H1 (cell line): ENCODE measurements at places on chromosomes 2 and 18. TPM values are rescaled to one million over a fixed set of nuclear protein-coding genes. Genes with fewer than 3 reads are reported as not detected.
A peak's percentile ranks its signal among the peaks of the same experiment; 100 is the strongest.

- DNase-seq, result no peak
Measured at GRCh38 chr2:51511002-51511401, 479.1 kb upstream of the NRXN1 start.

GRCh38 chr2:148103946-148104345 lies 83.1 kb downstream of the MBD5 start:
- DNase-seq, result no peak

DNA sequence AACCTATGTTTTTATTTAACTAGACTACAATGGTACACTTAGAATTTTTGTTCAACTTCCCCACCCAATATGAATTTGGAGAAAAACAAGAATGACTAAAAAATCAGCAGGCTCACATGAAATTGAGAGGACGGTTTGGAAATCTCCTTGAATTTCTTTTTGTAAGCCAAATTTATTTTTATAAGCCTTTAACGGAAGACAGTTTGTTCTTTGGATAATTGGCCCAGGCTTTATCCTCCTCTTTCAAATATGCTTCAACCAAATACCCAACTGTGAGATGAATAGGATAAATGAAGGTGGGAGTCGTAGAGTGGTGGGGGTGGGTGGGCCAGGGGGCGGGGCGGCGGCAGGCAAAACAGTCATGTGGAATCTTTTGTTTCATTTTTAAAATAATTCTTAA lies 60.6 kb downstream of the FMNL2 start:
- no peak for DNase-seq

GRCh38 chr2:233828546-233829192 lies 25.7 kb downstream of the HJURP start:
- DNase-seq, result no peak

DNA sequence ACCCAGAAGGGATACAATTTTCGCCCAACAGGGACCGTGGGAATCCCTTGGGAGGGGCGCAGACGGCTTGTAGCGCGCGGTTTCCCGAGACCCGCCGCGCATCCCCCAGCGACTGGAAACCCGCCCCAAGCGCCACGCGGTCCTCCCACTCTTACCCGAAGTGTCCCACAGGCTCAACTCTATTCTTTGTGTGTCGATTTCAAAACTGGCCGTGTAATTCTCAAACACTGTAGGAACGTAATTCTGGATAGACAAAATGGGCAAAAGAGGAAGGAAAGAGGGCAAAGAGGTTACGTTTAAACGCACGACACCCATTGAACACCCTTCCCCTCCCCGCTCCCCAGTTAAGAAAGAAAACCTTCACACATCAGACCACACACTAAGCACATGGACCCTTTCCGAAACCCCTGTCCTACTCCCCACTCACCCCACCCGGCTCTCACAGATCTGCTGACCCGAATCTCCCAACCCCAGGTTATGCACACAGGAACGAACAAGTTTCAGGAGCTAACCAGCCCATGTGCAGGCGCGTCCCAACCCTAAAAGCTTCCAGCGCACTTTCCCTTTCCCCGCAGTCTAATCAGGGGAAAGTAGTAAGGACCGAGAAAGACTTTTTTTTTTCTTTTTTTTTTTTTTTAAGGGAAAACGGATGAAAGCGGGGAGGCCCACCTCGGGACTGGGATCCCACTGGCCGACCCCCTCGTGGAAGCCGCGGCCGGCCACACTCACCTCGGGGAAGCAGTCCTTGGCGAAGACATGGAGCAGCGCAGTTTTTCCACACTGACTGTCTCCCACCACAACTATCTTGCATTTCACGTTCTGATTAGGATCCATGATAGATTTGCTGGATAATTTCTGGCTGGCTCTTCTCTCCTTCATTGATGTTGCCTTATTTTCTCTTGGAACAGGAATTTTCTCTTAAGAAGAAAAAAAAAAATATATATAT lies 655 bp downstream of the RND3 start:
- peak; percentile 62 for DNase-seq

DNA sequence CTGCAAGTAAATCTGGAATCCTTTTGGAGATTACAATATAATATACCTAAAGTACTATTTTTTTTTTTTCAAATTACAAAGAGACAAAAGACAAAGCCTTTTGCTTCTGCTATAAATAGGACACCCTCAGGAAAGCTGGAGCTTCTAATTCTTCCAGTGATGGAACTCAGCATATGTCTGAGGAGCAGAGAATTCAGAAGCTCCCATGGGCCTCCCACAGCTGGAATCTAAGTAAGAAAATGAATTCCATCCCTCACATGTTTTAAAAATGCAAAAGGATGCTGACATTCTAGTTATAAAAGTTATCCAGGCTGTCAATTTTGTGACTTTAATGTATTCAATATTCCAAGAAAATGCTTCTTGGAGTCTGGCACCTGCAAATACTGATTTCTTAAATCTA lies 571.3 kb upstream of the LRRTM4 start:
- DNase-seq, result no peak

DNA sequence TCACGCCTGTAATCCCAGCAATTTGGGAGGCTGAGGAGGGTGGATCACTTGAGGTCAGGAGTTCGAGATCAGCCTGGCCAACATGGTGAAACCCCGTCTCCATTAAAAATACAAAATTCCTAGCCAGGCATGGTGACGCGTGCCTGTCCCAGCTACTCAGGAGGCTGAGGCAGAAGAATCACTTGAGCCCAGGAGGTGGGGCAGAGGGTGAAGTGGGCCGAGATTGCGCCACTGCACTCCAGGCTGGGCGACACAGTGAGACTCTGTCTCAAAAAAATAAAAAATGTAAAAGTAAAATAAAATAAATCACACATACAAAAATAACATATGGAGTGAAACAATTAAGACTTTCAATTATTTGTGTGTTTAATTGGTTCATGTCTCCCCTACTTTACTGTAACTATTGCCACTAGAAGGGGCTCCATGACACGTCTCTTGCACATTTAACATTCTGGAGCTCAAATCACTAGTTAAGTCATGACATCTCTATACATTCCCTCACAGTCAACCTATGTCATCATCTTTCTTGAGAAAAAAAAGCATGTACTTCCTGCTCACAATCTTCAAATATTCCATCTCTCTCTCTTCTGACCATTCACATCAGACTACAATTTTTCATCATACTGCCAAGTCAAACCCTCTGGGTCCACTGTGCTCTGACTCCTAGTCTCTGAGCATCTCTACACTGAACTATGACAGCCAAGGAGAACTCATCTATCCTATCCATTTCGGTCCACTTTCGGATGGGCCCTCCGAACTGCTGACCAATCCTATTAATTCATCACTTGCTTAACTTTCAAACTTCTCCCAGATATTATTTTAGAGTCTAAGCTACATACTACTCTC lies 6.7 kb downstream of the GFPT1 start:
- no peak for DNase-seq

GRCh38 chr2:8704906-8705305 lies 23.1 kb downstream of the ID2 start:
- DNase-seq, result no peak

DNA sequence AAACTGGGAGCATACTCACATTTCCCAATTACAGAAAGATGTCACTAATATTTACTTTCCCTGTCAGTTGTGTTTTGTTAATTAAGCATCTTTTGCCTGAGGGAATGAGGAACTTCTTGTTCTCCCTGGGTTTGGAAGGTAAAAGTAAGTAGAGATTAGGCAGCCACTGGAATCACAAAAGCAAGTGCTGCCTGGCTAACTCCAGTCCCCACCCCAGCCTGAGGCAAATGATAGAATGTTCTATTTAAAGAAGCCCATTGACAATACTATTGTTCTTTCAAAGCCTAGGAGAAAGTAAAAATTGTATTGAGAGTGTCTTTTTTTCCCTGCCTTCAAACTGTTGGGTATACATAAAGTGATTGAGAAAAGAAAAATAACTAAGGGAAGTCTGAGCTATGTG lies 93.8 kb downstream of the MBD2 start:
- DNase-seq, result no peak

DNA sequence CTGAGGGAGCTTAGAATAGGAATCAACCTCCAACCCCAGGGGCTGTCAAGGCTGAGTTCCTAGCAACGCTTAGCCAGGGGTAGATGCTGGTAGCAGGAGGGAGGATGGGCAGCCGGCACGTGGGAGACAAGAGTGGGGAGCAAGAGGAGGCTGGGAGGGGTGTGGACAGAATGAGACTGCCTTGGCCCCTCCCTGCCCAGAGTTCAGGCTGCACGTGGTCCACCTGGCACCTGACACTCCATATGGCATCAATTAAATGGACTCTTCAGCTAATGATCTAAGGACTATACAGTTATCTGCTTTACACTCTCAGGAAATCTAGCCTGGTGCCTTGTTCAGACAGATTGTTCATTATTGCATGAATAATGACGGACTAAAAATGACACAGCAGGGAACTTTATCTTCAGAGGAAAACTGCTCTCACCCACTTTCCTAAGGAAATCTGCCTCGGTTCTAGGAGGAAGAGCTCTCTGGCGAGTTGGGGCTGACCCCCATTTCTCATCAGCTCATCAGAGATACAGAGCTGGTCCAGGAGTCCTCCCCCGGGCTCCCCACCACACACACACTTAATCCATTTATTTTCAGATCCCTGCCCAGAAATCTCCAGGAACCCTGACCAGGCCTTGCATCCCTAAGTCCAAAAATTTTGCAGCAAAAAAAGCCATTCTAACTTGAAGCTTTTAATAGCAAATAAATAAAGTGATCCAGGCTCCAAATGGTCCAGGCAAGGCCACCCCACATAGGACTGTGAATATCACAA lies 102.1 kb upstream of the CDC42EP3 start:
- DNase-seq, result no peak

DNA sequence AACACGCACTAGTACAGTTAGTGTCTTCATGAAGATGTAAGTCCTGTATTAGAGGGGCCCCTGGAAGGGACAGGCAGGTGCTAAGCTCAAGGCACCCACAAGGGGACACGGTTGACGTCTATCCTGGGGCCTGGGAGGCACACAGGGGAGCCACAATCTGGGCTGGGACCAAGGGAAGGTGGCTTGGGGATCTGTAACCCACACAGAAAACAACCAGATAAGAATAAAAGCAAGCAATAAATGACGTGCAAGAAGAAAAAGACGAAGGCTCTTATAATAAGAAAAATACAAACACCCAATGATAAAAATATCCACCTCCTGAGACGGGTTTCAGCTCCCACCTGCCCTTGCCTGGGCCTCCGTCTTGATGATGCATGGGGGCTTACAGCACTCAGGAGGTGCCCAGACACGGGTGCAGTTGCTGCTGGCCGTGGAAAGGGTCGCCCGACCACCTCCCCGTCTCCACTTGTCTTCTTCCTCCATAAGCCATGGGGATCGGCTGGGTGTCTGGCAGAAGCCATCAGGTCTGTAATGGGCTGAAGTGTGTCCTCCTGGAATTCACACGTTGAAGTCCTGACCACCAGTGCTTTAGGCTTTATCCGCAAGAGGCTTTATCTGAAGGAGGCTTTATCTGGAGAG lies 73.9 kb downstream of the TWIST2 start:
- no peak for DNase-seq

- DNase-seq, result no peak
Measured at GRCh38 chr2:46315103-46315890, 18.1 kb downstream of the EPAS1 start.

DNA sequence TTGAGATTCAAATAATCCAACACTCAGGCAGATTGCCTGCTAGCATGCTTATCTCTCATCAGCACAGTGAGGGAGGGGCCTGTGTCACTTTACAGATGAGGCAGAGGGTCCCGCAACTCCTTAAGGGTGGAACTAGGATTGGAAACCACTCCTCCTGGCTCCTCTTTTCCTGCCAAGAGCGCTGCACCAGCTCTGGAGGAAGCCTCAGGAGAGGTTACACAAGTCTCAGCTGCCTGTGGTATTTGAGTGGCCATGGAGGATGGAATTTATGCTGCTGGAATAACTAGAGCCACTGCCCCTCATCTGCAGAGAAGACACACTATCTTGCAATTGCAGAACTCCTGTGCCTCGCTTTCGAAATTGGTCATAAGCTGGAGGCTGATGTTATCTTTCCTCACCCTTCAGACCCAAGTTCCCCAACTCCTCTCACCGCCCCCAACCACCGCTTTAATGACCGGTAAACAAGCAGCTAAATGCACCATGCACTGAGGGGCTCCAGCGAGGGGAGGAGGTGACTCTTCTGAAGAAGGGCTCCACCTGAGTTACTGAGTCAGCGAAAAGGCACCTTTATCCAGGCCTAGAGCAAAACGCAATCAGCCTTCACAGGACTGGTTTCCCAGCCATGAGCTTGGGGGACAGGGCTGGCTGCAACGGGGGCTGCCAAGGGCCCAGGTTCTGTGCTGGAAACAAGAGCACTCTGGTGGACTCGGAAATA lies 245.8 kb downstream of the SOX11 start:
- DNase-seq, result no peak

- no peak for DNase-seq
Measured at GRCh38 chr2:158378926-158379325, 77.6 kb downstream of the CCDC148 start.

DNA sequence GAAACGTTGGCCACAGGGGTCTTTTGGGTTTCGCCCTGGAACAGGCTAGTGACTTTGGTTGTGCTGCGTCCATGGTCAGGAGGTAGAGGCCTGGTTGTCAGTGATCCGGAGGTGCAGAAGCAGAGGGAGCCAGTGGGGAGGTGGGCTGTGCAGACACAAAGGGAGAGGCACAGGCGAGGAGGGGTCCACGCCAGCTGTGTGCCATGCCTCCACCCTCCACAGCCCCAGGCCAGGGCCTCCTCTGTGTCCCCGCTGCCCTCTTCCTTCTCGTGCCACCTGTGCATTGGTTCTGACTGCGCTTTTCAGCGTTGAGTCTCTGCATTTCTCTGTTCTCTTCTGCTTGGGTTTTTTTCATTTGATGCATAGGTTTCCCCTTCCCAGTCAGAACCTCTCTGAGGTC lies 121.0 kb downstream of the GBX2 start:
- no peak for DNase-seq

- no peak for DNase-seq
Measured at GRCh38 chr2:157418239-157418641, 25.6 kb downstream of the CYTIP start.

DNA sequence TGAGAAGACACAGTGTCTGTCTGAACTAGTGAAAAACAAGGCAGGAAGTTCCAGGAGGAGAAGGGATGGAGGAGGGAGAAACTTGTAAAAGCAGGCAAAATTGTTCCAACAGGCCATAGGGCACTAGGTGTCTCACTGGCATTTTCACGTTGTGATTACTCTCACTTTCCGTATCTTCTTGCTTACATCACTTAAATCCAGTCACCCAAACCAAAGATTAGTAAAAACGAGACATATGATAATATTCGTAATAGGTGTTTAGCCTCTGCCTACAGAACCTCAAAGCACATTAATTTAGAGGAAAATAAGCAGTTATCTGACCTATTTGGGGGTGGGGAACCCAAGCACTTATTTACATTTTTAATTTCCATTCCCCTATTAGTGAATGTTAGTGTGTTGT lies 78.3 kb downstream of the POU3F3 start:
- DNase-seq, result no peak

Gene TMEM18
- 22.3 and 27.1 TPM in 2 replicates for total RNA-seq

Gene FAM110C
- total RNA-seq, result 13.2 and 15.4 TPM in 2 replicates

Gene LRP1B
- 0.04 TPM in 1 of 2 replicates, not detected in the other for total RNA-seq
